ENCODE measurements at places on chromosomes 13 and 19.

DNA sequence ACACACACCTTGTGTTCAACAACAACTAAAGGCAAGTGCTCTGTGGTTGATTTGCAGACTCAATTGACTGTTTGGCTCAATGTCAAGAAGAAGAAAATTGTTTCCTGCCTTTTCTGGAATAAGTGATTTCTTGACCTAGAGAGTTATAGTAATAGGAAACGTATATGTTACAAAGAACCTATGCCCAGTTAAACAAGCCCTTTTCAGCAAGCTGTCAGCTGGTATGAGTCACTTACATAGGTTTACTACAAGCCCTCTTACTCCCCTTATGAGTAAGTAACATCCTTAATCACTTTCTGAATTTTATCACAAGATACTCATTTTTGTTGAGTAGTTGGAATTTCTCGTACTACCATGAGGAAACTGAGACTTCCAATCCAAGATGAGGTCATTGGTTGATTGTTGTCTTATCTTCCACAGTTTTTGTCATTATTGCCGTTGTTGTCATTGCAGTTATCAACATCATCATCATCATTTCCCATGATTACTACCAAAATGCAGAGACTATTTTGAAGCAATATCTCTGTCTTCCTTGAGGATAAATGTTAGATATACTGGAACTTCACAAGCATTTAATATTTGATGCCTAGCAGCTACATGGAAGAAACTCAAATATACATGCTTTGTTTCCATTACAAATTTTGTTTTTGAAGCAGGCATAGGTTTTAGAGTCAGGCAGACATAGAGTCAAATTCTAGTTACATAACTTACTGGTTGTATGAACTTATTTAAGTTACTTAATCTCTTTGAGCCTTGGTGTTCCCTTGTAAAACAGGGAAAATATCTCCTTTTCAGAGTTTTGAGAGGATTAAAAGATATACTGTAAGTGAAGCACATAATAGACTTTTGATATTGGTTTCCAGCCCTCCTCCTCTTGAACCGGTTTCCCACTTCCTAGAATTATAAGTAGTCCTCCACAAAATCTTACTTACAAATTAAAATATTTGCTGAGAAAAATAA lies 106.0 kb downstream of the RAP2A start:
- no peak for DNase-seq

GRCh38 chr19:46954993-46955812 lies 64.4 kb upstream of the NPAS1 start:
- DNase-seq = no peak

DNA sequence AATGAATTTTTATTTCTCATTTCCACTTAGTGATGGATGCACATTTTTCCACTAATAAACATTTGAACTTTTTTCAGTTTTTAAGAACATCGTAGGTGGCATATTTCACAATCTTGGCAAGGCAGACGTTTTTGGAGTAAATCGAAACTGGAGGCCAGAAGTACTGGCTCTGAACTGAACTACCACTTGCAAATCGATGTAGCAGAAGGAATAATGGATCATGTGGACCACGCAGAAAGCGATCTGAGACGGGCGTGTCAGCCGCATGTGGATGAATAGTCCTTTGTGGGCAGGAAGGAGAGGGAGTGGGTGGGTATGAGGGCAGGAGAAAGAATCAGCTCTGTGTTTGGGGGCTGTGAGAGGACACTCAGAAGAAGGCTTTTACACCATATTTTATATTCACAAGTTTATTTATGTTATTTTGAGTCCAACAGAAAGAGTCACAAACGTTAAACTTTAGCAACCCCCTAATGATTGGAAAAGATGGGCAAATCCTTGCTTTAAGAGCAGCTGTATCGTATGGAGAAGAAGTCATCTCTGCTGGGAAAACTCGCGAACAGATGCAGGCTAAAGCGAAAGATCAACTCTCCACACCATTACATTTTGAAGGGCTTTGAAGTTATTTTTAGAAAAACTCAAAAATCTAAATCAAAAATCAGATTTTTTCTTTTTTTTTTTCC lies 90.5 kb downstream of the COL4A2 start:
- DNase-seq = no peak

GRCh38 chr13:111212517-111212873 lies 97.4 kb downstream of the ARHGEF7 start:
- DNase-seq = no peak

GRCh38 chr13:35765366-35765765 lies 288.9 kb upstream of the MAB21L1 start:
- no peak for DNase-seq

GRCh38 chr13:105587786-105588185 lies 947.7 kb downstream of the EFNB2 start:
- DNase-seq = no peak

- no peak for DNase-seq
These were observed 19.7 kb upstream of the PLPP2 start for GRCh38 chr19:310781-311496.

DNA sequence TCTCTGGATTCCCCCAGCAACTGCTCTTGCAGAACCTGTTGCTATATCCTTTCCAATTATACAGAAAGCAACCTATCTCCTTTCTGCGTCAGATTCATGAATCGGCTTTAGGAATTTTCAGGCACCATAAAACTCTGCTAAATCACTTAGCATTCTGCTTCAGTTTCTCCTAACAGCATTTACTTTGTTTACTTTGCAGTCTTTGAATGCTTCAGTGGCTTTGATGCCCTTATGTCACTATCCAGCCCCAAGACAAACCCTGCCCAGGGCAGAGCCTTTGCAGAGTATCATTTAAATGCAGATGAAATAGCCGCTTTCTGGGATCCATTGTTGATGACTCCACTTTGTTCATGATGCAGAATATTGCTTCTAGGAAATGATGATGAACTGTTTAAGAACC lies 43.1 kb downstream of the SLITRK1 start:
- DNase-seq = no peak

GRCh38 chr19:2096034-2096479 lies at the start of gene MOB3A:
MOB3A (minus strand) TSS chr19:2096326; CDS start chr19:2078560, 17,766 bp downstream.
- DNase-seq = no peak

GRCh38 chr13:24053519-24054251 lies 106.8 kb upstream of the SPATA13 start:
- DNase-seq = no peak

DNA sequence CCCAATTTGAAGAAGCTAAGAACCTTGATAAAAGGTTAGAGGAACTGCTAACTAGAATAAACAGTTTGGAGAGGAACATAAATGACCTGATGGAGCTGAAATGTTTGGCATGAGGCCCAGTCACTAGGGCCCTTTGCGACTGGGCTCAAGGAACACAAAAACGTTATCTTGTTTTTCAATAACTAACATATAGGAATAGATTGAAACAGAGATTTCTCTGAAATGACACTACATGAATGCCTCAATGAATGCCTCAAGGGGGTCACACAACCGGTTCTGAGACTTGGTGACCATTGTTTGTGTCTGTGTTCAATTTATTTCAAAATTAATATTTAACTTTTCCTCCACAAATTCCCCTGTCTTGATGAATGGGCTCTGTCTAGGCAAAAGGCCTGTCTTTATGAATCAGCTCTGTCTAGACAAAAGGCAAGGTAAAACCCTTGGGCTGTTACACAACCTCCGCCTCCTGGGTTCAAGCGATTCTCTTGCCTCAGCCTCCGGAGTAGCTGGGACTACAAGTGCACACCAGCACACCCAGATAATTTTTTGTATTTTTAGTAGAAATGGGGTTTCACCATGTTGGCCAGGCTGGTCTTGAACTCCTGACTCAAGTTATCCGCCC lies 932 bp upstream of the ZNF486 start:
- DNase-seq = no peak

- no peak for DNase-seq
These were observed 75.9 kb upstream of the DOCK9 start for GRCh38 chr13:99053636-99054233.

DNA sequence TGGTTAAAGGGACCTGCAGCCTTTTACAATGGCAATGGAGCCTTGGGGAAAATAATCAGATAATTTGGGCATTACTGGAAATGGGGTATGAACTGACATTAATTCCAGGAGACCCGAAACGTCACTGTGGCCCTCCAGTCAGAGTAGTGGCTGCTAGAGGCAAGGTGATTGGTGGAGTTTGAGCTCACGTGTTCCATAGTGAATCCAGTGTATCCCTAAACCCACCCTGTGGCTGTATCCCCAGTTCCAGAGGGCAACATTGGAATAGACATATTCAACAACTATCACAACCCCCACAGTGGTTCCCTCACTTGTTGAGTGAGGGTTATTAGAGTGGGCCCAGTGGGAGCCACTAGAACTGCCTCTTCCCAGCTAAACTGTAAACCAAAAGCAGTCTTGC lies 3.3 kb upstream of the LILRA2 start:
- DNase-seq = no peak

- no peak for DNase-seq
These were observed 6.5 kb upstream of the CIRBP start for GRCh38 chr19:1262623-1263123.

GRCh38 chr19:47729799-47730520 lies 15.4 kb upstream of the NOP53 start:
- DNase-seq = no peak

GRCh38 chr13:45823583-45823982 lies 28.0 kb downstream of the SIAH3 start:
- no peak for DNase-seq

DNA sequence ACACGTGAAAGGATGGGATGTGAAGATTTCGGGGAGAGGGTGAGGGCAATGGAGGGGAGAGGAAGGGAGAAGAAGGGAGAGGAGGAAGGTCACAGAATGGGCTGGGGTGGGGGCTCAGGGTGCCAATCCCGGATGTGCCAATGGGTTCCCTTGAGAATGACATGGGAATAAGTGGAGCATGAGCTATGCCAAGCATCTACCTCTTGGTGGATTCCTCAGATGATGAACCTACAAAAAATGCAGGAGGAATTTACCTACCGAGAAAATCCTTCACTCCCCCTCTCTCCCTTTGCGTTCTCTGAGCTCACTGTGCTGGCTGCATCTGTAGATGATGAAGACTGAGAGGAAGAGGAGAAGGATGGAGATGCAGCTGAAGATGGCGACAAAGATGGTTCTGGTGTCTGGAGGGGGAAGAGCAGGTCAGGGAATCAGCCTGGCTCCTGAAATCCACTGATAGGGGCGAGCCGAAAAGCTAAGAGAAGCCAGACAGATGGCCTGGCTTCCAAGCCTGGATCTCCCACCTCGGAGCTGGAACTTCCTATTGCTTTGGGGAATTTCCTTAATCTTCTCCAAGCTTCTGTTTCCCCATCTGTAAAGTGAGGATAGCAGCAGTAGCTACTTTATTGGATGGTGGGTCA lies 21.6 kb downstream of the VSTM1 start:
- no peak for DNase-seq

DNA sequence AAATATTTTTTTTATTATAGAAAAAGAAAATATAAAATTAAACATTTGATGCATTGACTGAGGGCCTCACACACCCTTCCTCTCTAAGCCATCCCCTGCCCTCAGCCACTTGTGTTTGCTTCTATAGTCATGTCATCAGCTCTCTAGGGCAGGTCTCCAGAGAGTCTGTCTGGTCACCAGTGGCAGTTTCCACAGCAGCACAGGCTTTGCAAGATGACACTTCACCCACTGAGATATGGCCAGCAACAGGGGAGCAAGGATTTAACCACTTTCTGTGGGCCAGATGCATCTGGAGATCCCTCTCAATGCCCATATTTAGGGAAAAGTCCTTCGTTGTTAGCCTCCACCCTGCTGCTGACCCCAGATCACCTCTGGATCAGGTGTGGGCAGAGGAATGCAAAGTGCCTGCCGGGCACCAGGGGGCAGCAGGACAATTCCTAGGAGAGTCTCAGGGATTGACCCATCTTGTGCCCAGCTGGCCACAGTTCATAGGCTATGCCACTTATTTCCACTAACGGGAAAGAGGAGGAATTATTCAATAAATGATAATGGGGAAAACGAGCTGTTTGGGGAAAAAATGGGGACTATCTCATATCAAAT lies 4.8 kb downstream of the ABCC4 start:
- no peak for DNase-seq

DNA sequence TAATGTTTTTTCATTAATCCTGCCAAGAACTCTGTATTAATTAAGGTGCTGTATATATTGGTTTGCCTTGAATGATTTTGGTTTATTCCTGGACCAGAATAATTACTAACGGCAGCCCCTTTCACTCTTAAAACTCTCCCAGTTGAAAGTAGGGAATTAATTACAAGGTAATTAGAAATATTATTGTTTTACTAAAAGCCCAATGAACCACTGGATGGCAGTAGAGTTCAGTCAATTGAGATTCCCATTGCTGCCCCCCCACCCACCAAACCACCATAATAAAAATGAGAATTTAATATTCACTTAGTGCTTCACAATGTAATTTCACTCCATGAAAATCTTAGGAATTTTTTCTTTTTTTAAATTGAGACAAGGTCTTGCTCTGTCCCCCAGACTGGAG lies 13.7 kb downstream of the WBP4 start:
- no peak for DNase-seq

- DNase-seq = no peak
These were observed 9.0 kb upstream of the SOX1 start for GRCh38 chr13:112057736-112058518.

- DNase-seq = no peak
These were observed 57.5 kb downstream of the RAP2A start for GRCh38 chr13:97491452-97491851.

DNA sequence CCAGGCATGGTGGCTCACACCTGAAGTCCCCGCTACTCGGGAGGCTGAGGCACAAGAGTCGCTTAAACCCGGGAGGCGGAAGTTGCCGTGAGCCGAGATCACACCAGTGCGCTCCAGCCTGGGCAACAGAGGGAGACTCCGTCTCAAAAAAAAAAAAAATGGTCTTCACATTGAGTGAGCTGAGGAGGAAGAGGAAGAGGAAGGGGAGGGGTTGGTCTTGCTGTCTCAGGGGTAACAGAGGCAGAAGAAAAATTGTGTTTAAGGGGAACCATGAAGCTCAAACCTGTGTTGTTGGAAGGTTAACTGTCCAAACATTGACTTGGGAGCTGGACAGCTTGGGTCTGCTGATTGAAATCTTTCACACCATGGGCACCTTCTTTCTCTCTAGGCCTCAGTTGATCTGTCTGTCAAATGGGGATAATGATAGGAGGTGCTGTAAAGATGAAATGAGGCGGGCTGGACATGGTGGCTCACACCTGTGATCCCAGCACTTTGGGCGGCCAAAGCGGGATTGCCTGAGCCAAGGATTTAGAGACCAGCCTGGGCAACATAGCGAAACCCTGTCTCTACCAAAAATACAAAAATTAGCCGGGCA lies 9.8 kb upstream of the SLC44A2 start:
- DNase-seq = no peak

DNA sequence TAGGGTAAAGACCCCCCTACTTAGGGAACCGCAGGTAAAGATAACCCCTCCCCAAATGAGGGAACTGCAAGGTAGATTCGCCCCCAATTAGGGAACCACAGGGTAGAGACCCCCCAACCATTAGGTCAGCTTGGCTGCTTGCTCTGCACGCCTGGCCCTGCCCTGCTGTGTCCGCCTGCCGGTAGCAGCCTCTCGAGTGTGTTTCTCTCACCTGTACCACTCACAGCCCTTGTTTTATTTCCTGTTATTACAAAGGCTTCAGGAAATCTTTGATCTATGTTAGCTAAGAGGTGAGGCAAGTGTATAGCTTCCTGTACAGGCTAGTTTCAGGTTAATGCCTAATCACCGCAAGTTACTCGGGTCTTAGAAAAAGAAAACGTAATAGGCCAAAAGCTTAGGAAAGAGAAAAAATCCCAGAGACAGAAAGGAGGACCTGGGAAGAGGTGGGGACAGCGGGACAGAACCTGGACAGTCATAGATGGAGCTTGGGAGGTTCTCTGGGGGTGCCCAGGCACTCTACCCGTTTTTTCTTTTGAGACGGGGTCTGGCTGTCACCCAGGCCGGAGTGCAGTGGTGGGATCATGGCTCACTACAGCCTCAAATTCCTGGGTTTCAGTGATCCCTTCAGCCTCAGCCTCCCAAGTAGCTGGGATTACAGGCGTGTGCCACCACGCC lies 23.1 kb upstream of the EIF3G start:
- no peak for DNase-seq
